Neural crest cell (in vitro differentiated cells): ENCODE measurements at places on chromosomes 13 and 19. TPM values are rescaled to one million over a fixed set of nuclear protein-coding genes. Genes with fewer than 3 reads are reported as not detected.

The RPL21 gene
- total RNA-seq, result 1,080 and 1,081 TPM in 2 replicates

DNA sequence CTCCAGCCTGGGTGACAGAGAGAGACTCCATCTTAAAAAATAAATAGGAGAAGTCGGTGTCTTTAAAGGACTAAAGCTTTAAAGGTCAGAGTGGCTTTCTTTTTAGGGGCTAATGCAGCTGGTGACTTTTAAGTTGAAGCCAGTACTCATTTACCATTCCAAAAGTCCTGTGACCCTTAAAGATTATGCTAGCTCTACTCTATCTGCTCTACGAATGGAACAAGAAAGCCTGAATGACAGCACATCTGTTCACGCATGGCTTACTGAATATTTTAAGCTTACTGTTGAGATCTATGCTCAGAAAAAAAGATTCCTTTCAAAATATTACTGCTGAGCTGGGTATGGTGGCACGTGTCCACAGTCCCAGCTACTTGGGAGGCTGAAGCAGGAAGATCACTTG lies 16.4 kb downstream of the TDRD12 start:
- H3K36me3 ChIP-seq, result no peaks in the 10 kb centered on the region
- peak overlapping the region; percentile 32 for H3K27ac ChIP-seq
- DNase-seq, result no peak

GRCh38 chr13:24505756-24506155 lies 6.8 kb downstream of the PARP4 start:
- DNase-seq, result no peak
- no peak overlapping the region for H3K27ac ChIP-seq
- H3K4me3 ChIP-seq, result no peak overlapping the region
- peaks cover 13% of the 10 kb centered on the region for H3K4me1 ChIP-seq
- no peaks in the 10 kb centered on the region for H3K27me3 ChIP-seq

DNA sequence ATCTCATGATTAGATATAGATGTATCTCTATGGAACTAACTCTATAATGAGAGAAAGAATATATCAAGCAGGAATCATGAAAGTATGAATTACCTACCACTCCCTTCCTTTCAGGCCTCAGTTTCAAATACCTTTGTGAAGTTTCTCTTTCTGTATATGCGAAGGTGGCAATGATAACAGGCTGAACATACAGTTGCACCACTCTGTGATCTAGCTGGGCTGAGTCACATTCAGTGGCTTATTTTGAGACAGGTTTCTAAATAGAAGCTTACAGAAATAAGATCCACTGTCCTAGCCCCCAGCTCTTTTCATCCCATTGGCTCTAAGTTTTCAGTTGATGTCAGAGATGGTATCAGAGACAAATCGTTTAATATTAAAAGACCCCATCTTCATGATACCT lies 662.0 kb downstream of the SLITRK1 start:
- no peaks in the 10 kb centered on the region for H3K27me3 ChIP-seq
- no peak overlapping the region for H3K4me3 ChIP-seq
- DNase-seq, result no peak

GRCh38 chr19:10269333-10270179 lies 1.4 kb upstream of the ICAM1 start:
- no peaks in the 10 kb centered on the region for H3K36me3 ChIP-seq
- no peak overlapping the region for H3K27ac ChIP-seq
- H3K27me3 ChIP-seq, result peaks cover 56% of the 10 kb centered on the region
- no peaks in the 10 kb centered on the region for H3K4me1 ChIP-seq
- peak; percentile 86 for DNase-seq

- H3K36me3 ChIP-seq, result no peaks in the 10 kb centered on the region
- peaks cover 11% of the 10 kb centered on the region for H3K4me1 ChIP-seq
- H3K4me3 ChIP-seq, result no peak overlapping the region
- H3K27ac ChIP-seq, result no peak overlapping the region
- H3K27me3 ChIP-seq, result no peaks in the 10 kb centered on the region
- DNase-seq, result no peak
Observed at GRCh38 chr19:43684326-43684725, 14.4 kb upstream of the PLAUR start.
